GM23248 (cell line): ENCODE measurements at places on chromosomes 5 and 9.
A peak's percentile ranks its signal among the peaks of the same experiment; 100 is the strongest.

- no peak for DNase-seq
Observed at GRCh38 chr9:119166096-119166495, 203.1 kb downstream of the BRINP1 start.

DNA sequence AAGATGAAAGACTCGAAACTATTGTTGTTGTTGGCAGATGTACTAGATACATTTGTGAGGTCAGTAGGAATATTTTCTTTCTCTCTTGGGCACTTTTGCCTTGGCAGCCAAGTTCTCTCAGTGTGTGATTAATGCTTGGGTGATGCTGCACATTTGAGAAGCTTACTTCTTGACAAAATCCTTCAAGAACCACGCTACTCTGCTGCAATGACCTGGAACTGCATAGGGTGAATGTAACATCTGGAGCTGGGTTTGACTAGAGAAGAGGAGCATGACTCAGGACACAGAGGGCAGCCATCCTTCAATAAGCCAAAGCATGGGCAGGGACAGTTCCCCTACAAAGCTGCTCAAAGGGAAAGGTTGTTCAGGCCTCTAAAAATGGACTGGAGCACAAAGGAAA, 75.5 kb upstream of the PUM3 start:
- DNase-seq, result peak; percentile 60

DNA sequence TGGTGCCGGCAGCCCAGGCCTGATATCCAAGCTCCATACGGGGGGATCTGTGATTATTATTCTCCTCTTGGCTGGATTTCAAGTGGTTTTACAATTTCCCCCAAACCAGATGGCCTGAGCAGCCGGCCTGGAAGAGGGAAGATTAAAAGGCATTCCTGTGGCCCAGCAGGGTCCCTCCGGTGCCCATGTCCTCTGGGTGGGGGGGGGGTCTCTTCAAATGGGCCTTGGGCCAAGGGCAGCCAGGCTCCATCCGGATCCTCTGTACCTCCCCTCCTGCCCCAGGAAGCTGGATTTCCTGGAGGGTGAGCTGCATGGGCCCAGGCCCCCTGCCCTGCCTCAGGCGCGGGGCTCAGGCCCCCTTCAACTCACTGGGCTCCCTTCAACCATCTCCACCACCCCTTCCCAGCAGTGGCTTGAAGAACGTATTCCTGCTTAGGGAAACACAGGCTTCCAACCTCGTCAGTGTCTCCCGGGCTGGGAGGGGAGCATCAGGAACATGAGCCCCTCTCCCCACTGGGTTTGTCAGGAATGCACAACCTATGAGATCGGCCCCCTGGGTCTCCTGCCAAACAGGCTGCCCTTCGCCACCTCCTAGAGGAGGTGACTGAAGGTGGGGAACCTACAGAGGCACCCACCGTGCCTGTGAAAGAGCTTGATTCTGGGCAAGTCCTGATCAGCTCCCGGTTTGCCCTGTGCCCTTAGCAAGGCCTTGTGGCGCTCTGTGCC, 62.9 kb upstream of the ORM1 start:
- DNase-seq, result no peak

- DNase-seq, result no peak
Observed at GRCh38 chr5:154249826-154250225, 59.3 kb downstream of the GALNT10 start.
